Stimulated activated CD4-positive, alpha-beta T cell treated with anti-CD3 and anti-CD28 coated beads, Interleukin-2, amount 100 ng/mL, for 4 hours (primary cell): ENCODE measurements at places on chromosomes 2 and 18.

DNA sequence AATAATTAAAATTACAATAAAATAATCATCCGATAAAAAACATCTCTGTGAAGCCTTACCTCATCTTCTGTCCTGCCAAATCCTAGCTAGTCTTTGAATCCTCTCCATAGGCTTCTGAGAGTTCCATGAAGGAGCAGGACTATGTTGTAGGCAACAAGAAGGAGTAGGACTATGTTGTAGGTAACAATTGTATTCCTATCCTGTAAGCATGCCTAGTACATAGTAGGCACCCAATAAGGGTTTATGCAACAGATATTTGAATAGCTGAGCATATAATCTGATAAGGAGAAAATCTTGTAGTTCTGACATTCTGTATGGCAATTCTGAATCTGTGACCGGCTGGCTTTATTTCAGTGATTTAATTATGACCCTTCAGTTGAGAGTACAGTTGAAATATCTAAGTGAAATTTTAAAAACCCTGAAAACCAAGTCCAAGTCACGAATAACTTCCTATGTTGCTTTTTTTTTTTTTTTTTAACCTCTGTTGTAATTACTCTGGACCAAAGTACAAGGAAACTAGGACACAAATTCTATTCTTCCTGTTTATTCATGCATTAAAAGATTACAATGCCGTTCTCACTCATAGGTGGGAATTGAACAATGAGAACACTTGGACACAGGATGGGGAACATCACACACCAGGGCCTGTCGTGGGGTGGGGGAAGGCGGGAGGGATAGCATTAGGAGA, 27.8 kb downstream of the VWA3B start:
- DNase-seq: no peak

DNA sequence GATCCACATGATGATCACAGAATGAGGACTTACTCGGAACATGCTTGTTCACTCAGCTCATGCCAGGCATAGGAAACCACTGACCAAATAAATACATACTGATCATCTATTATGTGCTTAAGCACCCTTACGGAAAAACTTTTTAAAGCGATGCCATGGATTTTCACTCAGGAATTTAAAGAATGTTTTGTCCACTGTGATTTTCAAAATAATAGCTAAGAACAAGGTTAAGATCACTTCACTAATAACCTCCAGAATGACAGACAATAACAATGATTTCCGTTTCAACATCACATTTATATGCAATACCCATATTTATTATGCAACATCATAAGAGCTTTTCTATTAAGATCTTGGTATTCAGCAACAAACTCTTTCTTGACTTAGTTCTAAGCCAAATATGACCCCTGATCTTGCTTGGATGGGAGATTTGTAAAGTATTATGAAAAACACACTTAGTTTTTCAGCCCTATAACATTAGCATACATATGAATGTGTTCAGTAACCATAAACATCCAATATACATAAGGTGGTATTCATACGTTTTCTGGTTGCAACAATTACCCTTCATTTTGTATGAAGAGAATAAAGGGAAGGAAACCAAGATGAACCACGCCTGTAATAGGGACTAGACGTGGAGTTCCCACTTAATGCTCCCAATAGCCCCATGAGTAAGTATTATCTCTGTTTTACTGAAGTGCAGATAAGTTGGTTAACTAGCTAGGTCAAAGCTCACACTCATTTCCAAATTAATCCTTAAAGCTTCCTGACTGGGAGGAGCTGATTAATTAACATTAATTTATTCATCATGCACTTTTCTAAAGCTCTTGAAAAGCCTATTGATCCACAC, 1.9 kb downstream of the CD302 start:
- DNase-seq: no peak

DNA sequence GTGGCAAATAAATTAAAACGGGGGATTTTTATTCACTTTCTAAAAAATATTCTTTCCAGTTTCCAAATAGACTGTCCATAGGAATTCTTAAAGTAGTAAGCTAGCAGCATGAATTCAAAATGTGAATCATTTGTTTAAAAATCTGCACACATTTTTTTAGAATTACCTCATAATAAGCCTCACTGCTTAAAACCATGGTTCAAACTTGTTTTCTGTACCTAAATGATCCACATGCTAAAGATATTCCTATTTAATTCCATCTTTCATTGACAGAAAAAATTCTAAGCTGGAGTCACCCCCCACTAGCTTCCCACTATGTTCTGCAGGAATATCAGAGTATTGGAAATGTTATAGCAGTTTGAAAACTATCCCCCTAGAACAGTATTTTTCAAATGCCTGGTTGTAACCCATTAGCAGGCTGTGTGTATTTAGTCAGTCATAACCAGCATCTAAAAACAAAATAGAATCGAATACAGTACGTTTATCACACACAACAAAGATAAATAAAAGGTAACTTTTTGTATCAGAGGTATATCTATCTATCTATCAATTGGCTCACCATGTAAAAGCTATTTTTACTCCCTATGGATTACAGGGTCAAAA, 11.2 kb upstream of the IKZF2 start:
- DNase-seq: no peak

GRCh38 chr2:241538838-241539615, 19.5 kb upstream of the BOK start:
- no peak for DNase-seq

- DNase-seq: no peak
Observed at GRCh38 chr2:101063352-101064124, 61.4 kb downstream of the RPL31 start.

DNA sequence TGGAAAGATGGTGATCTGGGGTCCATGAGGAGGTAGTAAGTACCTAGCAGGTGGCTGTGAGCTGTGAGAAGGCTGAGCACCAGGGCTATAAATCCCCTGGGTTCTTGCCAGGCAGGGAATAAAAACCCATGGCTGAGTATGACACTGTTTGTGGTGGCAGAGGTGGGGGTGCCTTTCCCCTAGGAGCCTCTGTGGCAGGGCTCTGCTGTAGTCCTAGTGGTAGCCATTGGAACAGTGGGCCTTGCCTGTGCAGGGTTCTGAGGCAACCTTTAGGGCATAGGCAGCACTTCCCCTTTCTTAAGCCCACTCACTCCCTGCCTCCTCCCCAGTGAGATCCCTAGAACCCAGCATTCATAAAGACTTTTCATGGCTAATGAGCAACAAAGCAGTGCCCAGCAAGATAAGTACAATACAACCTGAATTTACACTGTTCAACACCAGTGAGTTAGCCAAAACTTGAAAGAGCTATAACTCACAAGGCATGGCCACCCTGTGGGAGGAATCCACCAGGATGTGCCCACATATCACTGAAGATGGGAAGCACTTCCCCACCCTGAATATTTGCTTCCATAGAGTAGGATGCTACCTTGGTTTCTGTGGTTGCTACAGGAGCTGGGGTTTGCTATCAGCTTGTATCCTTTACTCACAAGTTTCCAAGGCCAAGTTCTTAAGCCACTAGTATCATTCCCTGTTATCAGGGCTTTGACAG, 100.9 kb upstream of the NEUROD1 start:
- DNase-seq: no peak

GRCh38 chr2:187876554-187876953, 322.3 kb upstream of the TFPI start:
- DNase-seq: no peak

DNA sequence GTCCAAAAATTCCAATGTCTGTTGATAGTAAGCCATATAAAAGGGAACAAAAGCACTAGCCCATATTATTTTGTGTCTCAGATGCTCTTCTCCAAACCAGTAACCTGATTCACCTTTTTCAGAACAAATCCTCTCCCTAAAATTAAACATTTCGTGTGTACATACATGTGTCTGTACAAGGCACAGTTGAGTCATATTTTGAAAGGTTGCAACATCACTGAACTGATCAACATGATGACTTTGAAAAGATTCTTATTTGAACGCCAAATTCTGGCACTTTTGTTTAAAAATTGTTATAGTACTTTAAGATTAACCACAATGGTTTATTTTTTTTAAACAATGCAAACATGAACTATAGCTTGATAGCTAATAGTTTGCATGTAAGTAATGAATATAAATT, 102.5 kb downstream of the RIT2 start:
- DNase-seq: no peak

- DNase-seq: no peak
Observed at GRCh38 chr18:55323051-55323994, 264.7 kb downstream of the TCF4 start.

DNA sequence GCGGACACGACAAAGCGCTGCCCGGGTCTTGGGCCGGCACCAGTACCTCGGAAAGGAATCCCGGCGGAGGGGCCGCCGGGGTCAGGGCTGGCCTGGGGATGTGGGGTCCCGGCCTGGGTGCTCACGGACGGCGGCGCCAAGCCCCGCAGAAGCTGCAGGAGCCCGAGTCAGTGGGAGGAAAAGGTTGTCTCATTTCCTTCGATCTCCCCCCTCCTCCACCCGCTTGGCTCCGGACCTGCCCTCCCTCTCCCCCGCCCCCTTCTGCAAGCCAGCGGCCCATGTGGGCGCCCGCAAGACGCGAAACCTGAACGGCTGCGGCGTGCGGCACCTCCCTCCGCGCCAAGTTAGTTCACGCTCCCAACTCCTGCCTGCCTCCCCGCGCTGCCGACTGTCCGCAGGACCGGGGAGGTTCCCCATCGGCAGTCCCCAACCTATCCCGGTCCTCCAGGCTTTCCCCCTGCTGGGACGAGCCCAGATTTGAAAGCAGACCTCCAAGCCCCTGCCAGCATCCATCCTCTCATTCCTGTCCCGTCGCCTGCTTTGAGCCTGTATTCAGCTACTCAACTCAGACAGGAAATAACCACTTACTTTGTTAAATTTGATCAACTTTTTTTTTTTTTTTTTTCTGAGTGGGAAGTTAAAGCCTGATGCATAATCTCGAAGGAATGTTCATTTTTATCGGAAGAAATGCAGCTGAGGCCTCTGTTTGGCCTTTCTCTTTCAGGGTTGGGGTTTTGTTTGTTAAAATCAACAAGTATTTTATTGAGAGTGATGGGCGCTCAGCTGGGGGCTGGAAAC, at the start of gene EVA1A:
Gene EVA1A (minus strand): TSS at position 172 of the 798 bp plus-strand sequence. CDS start 42,799 bp downstream, outside the sequence.
- no peak for DNase-seq

GRCh38 chr2:161041356-161041755, 118.9 kb upstream of the TANK start:
- no peak for DNase-seq

GRCh38 chr2:49146401-49146800, 7.9 kb downstream of the FSHR start:
- DNase-seq: no peak

GRCh38 chr2:174731546-174731945, 32.7 kb downstream of the CHRNA1 start:
- DNase-seq: no peak

DNA sequence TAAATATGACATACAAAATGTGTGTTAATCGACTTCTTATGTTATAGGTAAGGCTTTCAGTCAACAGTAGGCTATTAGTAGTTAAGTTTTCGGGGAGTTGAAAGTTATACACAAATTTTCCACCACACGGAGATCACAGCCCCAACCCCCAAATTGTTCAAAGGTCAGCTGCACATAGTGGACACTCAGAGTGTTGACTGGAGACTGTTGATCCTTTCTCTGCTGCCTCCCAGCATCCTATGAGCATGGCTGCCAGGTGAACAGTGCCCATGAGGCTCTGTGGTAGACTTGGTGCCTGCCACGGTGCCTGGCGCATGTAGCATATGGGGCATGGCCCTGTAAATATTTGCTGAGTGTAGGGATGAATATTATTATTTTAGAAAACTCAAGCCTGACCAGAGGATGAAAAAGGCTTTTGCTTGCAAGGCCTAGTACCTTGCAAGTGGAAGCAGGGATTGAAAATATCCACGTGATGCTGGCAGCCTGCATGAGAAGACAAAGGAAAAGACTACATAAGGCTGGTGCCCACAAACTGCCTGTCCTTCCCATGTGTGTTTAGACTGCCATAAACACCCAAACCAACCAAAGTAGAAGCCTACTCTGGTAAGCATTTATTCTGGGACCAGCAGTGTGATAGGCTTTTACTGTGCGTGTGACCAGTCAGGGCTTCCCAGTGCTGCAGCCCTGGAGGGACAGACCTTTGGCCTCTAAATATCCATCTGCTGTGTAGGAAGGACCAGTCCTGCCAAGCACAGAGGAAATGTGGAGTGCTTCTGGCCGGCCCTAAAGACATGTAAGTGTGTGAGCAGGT, 226.1 kb downstream of the LDLRAD4 start:
- no peak for DNase-seq

DNA sequence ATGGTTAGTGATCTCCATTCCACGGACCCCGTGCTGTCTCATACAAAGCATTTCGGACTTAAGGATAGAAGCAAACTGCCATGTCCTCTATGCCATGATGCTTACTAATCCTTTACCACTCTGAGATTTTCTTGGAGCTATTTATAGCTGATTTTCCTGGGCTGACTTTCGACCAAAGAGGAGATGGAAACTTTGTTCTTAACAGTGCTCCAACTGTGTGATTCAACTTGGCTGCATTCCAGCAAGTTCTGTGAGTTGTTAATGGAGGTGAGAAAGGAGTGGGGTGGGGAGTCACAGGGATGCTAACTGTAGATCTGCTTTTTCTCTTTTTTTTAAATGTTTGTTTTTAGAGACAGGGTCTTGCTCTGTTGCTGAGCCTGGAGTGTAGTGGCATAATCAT, 45.5 kb upstream of the MSH2 start:
- DNase-seq: no peak

- no peak for DNase-seq
Observed at GRCh38 chr2:17156086-17156485, 362.2 kb downstream of the RAD51AP2 start.

- no peak for DNase-seq
Observed at GRCh38 chr2:43314299-43314927, 88.0 kb upstream of the ZFP36L2 start.

GRCh38 chr2:98875081-98875728, 60.8 kb downstream of the CRACDL start:
- DNase-seq: no peak

GRCh38 chr2:115650827-115651226, 1208.4 kb downstream of the DPP10 start:
- no peak for DNase-seq

GRCh38 chr2:86821842-86822241, 31.1 kb upstream of the CD8A start:
- no peak for DNase-seq

DNA sequence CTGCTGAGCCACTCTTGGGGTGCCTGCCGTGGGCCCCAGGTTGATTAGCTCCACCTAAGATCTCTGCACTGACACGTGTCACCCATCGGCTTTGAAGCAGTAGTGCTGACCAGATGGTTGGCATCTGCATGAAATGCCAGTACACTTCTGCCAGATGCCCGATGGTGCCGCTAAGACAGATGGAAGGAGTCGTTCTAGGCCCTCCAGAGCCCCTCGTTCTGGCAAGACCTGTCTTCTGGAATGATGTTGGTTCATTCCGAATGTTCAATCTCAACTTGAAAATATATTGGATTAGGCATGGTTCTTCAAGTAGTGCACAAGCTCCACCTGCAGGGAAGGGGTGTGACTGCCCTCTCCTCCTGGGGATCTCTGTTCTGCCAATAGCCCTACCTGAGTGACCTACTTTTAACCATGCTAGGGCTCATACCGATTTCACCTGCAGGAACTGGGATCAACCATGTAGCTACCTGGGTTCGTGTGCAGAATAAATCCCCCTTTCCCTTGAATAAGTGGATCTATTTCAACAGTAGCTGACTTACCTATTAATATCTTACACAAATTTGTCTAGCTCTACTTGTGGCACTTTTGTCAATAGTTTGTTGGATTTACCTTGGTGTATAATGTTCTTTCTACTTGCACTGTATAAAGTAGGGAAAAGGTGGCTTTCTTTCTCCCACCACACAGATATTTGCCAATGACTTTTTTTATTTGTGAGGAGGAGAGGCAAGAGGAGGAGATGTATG, 342.6 kb downstream of the CTNNA2 start:
- no peak for DNase-seq

- DNase-seq: no peak
Observed at GRCh38 chr18:31376477-31376876, at the start of gene DSG4. DSG4 (plus strand) TSS chr18:31376777; CDS start chr18:31376912, 135 bp downstream.

- no peak for DNase-seq
Observed at GRCh38 chr18:8946066-8946838, 156.2 kb upstream of the NDUFV2 start.
